ENCODE measurements at places on chromosomes 2 and 18. TPM values are rescaled to one million over a fixed set of nuclear protein-coding genes. Genes with fewer than 3 reads are reported as not detected.

CYP27C1 gene
- 2.3 TPM for polyA plus RNA-seq

MYO7B gene
- polyA plus RNA-seq = 0.16 TPM

BOLL gene
- polyA plus RNA-seq = not detected

C2orf78 gene
- polyA plus RNA-seq = not detected

NTSR2 gene
- not detected for polyA plus RNA-seq

SPTBN1 gene
- polyA plus RNA-seq = 92.1 TPM

TMEFF2 gene
- 29.1 TPM for polyA plus RNA-seq

COLEC12 gene
- polyA plus RNA-seq = 0.76 TPM

LHCGR gene
- not detected for polyA plus RNA-seq

UPP2 gene
- 0.16 TPM for polyA plus RNA-seq

L3MBTL4 gene
- 0.16 TPM for polyA plus RNA-seq

HPCAL1 gene
- polyA plus RNA-seq = 63.4 TPM

MYO5B gene
- 0.42 TPM for polyA plus RNA-seq

CCL20 gene
- polyA plus RNA-seq = not detected

KDM3A gene
- polyA plus RNA-seq = 51.2 TPM

GALNT14 gene
- polyA plus RNA-seq = 15.9 TPM

PFN4 gene
- not detected for polyA plus RNA-seq

PKDCC gene
- 37.4 TPM for polyA plus RNA-seq
